ENCODE measurements at places on chromosomes 11 and 22. TPM values are rescaled to one million over a fixed set of nuclear protein-coding genes. Genes with fewer than 3 reads are reported as not detected.

The PIK3IP1 gene
- total RNA-seq, result 12.5 TPM

- no peak for DNase-seq
These were observed 380.6 kb downstream of the CADM1 start for GRCh38 chr11:115123641-115124040.

DNA sequence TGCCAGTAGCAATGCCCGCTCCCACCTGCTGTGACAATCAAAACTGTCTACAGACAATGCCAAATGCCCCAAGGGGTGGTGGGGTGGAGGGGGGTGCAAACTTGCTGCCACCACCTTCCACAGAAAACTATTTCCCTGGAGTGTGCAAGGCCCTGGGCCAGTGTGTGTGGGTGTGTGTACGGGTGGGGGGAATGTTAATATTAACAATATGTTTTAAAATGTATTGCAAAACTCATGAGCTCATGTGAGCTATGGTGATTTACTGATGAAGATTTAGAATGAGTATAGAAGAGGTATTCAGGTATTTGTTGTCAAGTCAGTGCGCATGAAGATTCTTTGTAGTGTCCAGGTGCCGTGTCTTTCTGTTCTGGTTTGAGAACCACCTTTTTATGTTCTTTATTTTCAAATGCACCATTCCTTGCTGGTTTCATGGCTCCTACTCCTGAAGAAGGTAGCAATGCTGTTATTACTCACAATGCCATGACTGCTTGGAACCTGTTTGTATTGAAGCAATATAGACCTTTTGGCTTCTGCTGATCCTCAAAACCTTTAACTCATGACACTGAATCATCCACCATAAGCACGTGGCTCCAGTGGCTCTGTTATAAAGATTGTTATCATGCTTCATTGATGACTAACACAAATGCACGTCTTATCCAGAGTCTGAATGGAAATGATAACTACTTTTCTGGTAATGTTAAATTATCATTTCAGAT is 29.9 kb upstream of the AQP11 start:
- no peak for DNase-seq

DNA sequence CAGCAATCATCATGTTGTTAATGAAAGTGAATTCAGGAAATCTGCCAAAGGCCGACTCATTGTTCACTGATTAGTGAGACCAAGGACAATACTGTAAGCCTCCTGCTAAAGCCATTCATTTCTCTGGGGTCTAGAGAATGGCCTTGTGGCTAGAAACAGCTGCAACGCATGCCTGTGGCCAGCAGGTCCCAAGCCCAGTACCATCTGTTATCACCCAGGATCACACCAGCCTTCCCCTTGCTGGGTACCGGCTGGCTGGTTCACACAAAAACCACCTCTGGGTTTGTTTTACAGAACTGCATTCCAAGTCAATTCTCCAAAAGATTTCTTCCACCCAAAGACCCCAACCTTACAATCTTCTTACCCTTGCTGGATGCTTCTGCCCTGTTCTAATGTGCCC is 1.1 kb downstream of the PLAAT5 start:
- no peak for DNase-seq

The C1QTNF5 gene
- total RNA-seq, result 1.0 TPM

The C22orf42 gene
- total RNA-seq, result not detected

DNA sequence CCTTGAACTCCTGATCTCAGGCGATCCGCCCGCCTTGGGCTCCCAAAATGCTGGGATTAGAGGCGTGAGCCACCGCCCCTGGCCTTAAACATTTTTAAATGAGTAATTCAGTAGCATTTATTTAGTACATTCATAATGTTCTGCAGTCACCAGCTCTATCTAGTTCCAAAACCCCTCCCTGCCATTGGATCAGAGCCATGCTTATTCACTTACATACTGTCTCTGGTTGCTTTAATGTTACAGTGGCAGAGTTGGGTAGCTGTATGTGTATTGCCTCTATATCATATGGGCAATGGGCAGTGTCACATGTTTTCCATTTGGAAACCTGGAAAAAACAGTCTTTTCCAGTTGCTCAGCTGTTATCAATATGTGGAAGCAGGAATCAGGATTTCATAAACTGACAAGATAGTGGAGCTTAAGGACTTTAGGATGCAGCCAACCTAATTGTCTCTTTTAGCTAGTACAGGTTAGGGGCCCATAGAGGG is 10.5 kb downstream of the COA4 start:
- DNase-seq, result no peak

DNA sequence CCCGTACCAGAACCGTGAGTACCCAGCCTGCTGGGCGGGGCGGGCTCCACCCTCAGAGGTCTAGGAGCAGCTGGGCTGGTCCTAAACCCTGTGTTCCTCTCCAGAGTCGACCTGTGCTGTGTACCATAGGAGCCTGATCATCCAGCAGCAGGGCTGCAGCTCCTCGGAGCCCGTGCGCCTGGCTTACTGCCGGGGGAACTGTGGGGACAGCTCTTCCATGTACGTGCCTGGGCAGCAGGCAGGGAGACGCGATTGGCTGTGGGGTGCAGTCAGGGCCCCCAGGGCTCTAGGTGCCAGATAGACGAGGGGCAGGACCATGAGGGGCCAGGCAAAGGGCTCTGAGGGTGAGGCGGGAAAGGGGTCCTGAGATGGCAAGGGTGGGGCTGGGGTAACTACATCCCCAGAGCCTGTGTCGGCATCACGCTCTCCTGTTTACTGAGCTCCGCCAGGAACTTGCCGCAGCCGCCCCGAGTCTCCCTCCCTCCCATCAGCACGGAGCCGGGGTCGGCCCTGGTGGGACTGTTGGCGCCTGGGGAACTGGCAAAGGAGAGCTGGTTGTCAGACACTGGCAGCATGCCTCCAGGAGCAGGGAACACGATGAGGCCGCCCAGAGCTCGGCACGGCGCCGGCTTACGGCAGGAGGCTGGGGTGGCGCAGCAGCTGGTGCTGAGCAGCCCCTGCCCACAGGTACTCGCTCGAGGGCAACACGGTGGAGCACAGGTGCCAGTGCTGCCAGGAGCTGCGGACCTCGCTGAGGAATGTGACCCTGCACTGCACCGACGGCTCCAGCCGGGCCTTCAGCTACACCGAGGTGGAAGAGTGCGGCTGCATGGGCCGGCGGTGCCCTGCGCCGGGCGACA is 22.9 kb upstream of the MUC5B start:
- no peak for DNase-seq

GRCh38 chr11:29183301-29183700 is 833.5 kb downstream of the KCNA4 start:
- no peak for DNase-seq

DNA sequence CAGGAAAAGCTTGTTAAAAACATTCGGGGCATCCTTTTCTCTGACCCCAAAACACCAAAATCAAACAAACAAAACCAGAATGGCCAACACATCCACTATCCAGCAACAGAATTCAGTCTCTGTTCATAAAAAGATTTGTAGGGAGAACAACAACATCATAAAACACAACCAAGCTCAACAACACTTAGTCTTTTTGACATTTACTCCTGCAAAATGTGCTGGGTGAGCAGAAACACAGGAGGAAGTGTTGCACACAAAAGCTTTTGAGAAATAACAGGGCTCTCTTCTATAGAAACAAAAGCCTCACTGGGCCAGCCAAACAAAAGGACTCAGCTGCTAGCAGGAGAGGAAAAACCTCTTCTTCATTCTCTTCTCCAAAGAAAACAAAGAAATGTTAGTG is 736.0 kb upstream of the CCDC90B start:
- no peak for DNase-seq

The BTBD18 gene
- not detected for total RNA-seq

The P2RY6 gene
- not detected for total RNA-seq

GRCh38 chr11:47464483-47464882 is 15.5 kb upstream of the RAPSN start:
- DNase-seq, result no peak

DNA sequence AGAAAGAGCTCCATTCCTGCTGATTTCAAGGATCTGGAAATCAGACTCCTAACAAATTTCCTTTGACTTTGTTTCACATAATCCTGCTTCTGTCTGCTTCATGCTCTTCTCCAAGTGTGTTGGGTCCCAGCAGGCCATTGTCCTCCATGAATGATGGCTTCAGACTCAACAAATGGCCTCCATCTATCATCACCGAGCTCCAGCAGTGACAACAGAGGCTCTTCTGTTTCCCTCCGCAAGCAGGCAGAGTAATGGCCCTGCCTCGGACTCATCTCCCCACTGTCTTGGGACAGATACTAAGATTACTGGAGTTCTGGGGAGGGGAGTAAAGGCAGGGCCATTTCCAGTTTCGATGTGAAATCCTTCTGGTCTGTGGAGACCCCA is 127.3 kb downstream of the TENM4 start:
- no peak for DNase-seq

DNA sequence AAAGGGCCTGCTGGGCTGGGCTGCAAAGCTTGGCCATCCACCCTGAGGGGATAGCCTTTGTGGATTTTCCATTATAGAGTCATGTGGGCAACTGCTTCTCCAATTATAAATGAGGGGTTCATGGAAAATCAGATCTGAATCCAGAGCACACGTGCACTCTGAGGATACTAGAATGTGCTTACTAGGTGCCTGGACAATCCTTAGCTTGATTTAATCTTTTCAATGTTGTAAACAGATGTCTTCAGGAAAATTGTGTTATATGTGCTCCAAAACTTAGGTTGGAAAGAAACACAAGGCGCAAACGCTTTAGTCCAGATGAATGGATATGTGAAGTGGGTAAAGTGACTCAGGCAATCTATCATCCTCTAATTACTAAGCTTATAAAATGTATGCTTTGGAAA is 92.0 kb downstream of the SLC17A6 start:
- no peak for DNase-seq

DNA sequence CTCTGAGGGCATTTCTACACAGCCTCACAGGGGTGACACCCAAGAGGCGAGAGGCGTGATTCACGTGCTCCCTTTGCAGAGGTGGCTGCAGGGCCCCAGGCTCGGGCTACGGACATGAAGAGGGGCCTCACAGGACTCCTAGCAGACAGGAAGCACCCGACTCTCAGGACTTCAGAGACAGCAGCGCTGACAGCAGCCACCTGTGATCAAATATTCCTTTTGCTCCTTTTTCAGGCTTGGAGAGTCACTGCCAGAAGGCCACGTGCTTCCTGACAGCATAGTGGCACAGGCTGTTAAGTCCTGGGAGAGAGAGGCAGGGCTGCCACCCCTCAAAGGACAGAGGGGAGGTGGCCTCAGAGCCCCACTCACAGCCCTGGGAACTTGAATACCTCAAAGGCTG is 348.9 kb downstream of the CADM1 start:
- no peak for DNase-seq

The ANO9 gene
- 0.31 TPM for total RNA-seq

The DSCAML1 gene
- not detected for total RNA-seq

DNA sequence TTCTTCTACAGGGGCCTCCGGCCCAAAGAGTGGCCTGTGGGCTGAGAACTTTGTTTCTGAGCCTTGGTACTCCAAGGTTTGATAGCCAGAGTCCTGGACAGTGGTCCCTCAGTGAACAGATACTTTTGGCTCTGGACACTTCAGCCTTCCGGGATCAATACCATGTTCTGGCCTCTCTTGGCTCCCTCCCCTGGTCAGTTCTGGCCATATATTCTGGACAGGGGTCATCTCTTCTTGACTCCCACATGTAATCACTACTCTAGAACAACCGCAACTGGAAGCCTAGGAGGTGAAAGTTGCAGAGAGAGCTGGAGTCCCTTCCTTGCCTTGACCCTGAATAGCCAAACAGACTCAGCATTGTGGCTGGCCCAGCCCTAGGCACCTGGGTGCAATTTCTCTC is 2.3 kb downstream of the RTN4RL2 start:
- DNase-seq, result no peak

The GRK2 gene
- total RNA-seq, result 35.1 TPM

Data from G401 (cell line).